ENCODE measurements at places on chromosomes 2 and 18.

DNA sequence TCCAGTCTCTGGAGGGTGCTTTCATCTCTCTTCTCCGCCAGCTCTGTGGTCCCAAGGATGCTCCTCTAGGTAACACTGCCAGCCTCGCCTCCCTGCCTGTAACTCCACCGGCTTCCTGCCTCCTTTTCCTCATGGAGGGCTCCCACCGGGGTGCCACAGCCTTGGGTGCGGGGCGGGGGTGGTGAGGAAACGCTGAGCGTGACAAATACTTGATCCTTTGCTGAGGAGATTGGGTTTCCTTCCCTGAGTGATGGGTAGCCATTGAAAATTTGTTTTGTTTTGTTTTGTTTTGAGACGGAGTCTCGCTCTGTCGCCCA, 25.1 kb downstream of the TIMM21 start:
- DNase-seq = no peak

DNA sequence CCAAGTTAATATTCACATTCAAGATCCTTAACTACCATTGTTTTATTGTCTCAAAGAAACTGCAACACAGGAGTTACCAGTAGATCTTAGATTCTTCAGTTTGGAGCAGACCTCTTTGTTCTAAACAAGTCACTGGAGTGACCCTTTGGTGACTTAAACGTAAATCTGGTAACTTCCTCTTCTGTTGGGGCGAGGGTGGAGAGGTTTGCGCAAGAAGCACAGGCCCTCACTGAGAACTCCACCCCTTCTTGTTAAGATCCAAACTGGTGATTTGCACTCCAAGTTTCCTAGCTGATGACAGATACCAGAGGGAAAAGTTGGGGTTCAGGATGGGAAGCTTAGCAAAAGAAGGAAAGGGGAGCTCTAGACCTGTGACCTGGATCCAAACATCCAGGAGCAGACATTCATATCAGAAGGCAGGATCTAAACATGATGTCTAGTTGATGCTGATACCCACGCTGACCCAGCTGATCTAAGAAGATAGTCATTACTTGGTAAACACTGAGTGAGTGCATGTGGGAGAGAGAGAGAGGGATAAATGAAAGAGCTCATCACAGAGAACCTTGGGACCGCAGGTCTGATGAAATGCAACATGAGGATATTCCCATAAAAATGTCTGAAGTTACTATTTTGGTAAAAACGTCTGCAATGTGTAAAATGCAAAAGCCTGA, 256.0 kb downstream of the CDH20 start:
- no peak for DNase-seq

GRCh38 chr2:208319391-208319790, 53.3 kb downstream of the PIKFYVE start:
- no peak for DNase-seq

GRCh38 chr2:102111823-102112222, 30.7 kb upstream of the IL1R1 start:
- no peak for DNase-seq

- DNase-seq = no peak
Measured at GRCh38 chr2:233233618-233234230, 17.7 kb upstream of the ATG16L1 start.

DNA sequence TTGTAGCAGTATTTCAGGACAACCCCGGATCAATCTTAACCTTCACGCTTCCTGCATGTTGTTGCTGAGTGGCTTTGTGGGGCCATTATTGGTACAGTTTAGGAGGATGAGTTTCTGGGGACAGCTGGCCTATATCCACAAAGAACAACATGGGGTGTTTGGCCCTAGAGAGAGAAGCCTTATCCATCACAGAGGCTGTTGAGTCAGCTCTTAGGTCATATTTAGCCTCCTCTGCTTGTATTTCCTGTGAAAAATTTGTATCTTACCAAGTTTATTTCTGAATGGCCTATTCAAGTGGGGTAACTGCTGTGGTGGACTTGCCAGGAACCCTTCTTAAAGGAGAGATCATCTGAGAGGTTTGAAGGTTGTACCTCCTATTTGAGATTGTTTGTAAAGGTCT, 77.6 kb downstream of the MAP4K4 start:
- DNase-seq = no peak

DNA sequence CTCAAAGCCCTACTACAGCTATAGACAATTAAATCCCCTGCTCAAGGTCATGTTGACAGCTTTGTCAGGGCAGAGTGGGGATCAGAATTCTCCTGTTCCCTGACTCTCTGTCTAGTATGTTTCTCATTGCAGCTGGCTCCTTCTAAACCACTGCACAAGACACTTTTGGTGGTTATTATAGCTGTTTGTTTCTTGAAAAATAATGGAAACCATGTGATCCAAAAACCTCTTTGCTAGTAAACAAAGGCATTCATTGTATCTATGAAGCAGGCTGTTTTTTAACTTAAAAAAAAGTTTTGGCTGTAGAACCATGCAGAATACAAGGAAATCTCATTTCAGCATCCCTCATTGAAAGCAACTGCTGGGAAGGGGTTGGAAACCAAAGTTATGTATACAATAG, 352.5 kb upstream of the EPHA4 start:
- no peak for DNase-seq

DNA sequence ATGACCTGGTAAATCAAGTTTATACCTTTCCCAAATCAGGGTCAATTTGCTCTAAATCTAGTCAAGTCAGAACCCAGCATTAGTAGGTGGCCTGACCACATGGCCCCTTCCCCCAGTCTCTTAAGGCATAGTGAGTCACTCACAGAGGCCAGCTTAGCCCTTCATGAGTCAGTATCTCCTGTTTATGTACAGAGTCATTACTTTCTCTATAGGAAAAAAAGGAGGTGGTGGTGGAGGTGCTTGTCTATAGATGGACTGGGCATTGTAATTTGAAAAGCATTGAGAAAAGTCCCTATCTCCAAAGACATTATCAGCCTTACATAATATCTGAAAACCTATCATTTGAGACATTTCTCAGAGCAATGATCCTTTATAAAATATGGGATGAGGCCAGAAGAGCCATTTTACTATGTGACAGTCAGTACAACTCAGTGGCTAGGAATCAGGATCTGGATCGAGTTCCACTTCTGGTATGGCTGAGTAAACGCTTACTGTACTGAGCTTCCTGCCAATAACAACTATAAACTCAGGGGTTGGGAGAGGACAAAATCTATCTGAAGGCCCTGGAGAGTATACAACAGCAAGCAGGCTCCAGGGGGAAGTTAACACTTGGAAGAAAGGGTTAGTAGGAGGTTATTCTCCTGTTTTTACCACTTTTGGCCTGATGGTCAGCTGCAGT, 22.5 kb upstream of the SIGLEC15 start:
- no peak for DNase-seq

DNA sequence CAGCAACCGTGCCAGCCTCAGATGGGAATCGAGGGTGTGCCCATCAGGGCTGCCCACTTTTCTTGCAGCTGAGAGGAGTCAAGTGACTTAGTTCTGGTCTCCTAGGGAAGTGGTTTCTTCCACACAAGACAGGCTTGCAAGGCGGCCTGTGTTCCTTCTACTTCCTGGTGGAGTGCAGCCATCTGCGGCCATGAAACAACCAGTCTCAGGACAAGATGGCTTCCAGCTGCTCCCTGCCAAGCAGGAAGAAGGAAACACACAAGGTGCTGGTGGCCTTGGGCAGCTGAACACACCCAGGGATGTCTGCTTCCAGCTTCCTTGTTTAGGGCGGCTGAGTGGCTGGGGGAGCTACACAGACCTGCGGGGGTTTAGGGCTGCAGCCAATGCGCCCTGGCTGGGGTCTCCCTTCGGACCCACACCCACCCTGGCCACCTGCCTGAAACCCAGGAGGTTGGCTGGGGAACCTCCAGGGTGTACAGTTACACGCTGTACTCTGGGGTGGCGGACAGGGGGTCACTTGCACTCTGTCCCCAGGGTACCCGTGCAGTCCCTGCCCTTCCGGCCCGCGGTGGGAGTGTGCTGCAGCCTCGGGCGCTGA, 34.7 kb downstream of the PTPN18 start:
- no peak for DNase-seq

- DNase-seq = no peak
Measured at GRCh38 chr18:37272226-37272625, 293.4 kb downstream of the CELF4 start.

- no peak for DNase-seq
Measured at GRCh38 chr2:160292225-160292624, 92.2 kb upstream of the ITGB6 start.

DNA sequence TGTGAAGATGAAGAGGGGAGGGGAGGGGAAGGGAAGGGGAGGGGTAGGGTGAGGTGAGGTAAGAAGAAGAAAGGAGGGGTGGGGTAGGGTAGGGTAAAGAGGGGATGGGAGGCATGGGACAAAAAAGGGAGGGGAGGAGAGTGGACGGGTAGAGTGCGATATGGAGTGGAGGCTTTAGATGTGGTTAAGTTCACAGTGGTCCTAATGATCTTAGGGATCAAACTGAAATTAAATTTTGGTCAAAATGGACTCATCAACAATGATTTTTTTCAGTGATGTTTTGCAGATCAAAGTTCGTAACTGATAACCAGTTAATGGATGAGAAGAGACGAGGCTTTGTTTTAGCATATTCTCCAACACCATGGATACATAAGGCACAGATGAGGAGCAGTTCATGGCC, 513.9 kb upstream of the ACVR2A start:
- DNase-seq = no peak

DNA sequence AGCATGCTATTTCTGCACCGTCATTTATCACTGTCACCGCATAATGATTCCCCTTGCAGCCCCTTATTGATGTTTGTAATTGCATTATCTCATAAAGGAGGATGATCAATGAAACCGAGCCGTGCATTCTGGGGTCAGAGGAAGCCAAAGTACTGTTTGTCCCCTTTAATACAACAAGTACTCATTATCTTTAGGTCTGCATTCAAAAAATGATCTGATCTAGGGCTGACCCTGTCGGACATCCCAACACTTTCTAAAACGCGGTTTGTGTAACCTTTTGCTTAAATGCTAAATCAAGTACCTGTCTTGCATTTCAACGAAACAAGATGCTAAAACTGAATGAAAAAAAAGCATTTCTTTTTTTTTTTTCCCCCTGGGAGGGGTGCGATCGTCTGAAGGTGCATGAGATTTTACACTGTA, 143.8 kb downstream of the MEIS1 start:
- no peak for DNase-seq

DNA sequence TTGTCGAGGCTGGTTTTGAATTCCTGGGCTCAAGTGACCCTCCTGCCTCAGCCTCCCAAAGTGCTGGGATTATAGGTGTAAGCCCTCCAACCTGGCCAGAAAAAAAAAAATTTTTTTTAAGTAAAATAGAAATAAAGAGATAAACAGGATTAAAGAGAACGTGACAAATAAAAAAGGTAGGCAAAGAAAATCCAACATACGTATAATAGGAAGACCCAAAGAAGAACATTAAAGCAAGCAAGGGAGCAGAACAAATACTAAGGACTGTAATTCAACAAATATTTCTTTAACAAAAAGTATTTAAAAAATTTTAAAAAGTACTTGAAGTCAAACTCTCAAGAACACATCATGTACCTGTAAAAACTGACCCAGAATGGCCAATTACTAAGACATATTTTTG, 56.4 kb downstream of the PTPN2 start:
- no peak for DNase-seq

DNA sequence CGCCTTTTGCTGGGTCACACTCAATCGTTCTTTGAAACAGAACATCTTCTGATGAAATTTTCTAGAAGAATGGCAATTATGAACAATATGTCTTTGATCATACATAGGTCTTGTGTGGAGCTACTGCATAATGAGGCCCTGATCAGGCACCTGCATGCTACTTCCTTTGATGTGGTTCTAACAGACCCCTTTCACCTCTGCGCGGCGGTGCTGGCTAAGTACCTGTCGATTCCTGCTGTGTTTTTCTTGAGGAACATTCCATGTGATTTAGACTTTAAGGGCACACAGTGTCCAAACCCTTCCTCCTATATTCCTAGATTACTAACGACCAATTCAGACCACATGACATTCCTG, 532 bp downstream of the UGT1A5 start:
- no peak for DNase-seq

GRCh38 chr18:61581578-61582201, 248.5 kb downstream of the CDH20 start:
- DNase-seq = peak; percentile 58

DNA sequence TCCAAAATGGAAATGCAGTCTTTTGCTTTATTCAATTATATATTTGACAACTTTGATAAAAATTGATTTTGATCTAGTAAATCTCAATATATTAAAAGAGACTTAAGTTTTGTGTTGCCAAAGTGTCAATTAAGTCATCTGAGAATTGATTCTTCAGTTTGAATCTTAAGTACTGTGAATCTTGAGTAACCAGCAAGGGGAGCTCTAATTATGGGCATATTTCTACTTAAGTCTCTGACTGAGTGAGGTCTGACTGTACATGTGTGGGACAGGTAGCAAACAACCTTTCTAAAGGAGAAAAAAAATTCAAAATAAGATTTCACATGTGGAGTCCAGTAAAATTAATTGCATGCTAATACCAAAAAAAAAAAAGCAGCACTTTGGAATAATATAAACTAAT, 503.7 kb upstream of the SLC8A1 start:
- no peak for DNase-seq

DNA sequence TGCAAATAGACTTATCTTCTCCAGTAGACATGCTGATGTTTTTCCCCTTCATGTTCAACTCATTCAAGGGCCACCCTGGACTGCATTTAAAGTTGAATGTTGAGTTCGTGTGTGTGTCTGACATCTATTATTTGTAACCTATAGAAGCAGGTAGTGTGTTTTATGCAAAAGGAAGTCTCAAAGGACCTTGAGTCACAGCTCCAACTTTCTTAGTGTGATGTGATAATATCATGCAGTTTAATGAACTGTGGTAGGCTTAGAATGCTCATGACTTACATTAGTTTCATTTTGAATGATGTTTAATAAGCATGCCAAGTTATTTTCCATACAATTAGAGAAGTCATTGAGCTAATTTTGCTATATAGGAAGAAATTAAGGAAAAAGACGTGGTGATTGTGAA, 67.9 kb downstream of the CERS6 start:
- no peak for DNase-seq

DNA sequence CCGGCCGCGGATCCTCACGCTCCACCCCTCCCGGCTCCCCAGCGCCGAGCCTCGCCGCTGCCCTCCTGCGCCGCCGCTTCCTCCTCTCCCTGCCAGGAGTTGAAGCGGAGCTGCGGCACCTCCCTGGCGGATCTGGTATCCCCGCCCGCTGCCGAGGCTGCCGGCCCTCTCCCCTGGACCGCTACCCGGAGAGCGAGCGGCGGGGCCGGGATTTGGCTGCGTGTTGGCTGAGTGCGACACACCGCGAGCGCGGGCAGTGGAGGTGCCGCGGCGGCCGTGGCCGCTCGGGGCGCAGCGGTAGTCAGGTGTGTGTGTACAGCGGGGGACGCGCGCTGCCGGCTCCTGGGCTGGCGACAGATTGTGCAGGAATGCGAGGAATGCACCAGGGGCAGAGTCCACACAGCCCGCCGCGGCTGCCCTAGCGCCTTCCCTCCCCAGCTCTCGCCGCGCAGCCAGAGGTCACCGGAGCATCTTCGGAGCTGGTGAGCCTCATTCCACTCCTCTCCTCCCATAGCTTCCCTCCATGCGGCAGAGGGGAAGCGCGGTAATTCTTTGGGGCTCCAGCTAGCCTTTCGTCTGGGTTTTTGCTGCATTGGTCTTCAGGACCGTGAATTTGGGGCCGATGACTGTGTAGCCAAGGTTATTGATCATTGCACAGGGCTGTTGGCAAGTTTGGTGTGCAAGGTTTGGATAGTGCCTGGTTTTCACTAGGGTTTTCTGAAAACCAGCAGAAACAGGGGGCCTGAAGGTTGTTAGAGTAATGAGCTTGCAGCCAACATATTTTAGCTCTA, 1.3 kb downstream of the PKP4 start:
- DNase-seq = peak; percentile 15

- DNase-seq = no peak
Measured at GRCh38 chr2:64963719-64964118, 25.5 kb upstream of the SLC1A4 start.
